NCI-H510A (cell line): ENCODE measurements at places on chromosomes 7 and 10.

GRCh38 chr10:76910184-76910962 is 727.2 kb downstream of the KCNMA1 start:
- DNase-seq: no peak

DNA sequence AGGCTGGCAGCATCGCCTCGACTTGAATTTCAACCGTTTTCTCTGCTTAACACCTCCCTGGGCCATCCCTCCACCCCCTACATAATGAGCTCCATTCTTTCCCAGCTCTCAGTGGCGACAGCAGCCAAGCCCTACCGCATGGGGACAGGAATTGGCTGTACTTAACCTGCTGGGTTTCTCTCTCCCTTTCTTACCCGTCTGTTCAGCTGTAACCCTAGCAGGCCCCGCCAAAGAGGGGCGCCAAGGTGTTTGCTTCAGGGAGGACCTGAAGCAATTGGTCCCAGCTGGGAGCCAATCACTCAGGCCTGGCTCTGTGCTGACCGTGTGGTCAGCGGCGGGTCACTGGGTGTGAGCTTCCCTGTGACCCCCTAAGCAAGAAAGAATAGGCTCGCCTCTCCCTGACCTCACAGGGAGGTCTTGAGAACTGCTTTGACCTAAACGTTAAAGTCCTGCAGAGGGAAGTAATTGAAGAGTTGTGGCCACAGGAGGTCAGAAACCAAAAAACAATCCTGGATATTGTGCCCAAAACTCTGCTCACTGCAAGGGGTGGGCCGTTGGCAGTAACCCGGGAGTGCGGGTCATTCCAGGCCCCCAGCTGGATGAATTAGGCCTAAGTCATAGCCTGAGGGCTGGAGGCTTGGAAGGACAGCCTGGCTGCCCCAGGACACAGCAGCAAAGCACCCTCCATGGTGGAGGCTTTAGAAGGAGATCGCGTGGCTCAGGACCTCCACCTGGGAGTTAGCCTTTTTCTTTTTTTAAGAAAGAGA is 114.6 kb downstream of the ITIH5 start:
- no peak for DNase-seq

DNA sequence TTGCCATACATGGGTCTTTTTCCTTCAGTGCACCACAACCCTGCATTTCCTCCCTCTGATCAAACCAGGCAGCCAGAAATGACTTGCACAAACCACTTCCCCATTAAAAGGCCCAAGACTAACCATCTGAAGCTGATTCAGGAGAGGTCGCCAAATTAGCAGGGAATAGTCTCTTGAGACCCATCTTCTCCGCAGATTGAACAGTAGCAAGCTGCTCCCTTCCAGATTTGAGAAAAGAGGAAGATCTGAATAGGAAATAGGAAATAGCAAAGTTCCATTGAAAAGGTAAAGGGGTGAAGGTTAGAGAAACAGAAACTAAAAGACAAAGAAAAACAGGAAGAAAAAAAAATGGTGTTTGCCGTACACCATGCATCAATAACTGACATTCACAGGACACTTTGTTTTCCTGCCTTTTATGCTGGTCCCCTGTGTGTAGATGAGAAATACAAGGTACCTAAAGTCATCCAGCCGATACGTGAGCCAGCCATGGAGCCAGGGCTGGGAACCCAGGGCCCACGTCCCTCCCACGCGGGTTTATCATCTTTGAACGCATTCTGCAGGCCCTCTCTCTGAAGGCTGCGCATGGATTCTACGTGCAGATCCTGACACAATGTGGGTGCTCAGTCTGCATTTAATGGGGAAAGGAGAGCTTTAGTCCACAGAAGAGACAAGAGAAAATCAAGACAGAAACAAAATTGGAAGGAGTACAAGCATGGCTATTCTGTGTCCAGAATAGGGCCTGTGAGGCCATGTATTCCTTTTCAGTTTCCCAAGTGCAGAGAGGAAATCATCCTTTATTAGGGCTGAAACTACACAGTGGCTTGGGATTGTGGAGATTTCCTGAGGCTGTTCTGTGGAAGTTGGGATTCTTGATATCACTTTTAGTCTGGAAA is 268.4 kb upstream of the NPVF start:
- DNase-seq: no peak

DNA sequence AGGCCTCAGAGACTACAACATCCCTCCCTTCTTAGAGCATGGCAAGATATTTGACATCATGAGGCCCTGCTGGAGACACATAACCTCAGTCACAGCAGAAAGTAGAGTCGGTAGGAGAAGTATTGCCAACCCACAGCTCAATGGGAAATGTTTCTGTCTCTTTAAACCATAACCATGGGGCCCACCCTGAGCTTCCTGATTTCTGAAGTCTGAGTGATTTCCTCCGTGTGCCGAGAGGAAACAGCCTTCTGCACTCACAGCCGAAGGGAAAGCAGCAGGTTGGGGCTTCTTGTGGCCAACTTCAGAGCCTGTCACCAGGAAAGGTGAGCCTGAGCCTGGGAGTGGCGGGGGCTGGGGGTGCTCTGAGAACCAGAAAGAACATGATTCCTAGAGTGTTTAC is at the start of gene GIMAP1:
Gene GIMAP1 (plus strand): TSS at position 246 of the 400 bp plus-strand sequence. CDS start 2,435 bp downstream, outside the sequence.
- DNase-seq: no peak

GRCh38 chr10:92790440-92790839 is 57.9 kb upstream of the EXOC6 start:
- no peak for DNase-seq

DNA sequence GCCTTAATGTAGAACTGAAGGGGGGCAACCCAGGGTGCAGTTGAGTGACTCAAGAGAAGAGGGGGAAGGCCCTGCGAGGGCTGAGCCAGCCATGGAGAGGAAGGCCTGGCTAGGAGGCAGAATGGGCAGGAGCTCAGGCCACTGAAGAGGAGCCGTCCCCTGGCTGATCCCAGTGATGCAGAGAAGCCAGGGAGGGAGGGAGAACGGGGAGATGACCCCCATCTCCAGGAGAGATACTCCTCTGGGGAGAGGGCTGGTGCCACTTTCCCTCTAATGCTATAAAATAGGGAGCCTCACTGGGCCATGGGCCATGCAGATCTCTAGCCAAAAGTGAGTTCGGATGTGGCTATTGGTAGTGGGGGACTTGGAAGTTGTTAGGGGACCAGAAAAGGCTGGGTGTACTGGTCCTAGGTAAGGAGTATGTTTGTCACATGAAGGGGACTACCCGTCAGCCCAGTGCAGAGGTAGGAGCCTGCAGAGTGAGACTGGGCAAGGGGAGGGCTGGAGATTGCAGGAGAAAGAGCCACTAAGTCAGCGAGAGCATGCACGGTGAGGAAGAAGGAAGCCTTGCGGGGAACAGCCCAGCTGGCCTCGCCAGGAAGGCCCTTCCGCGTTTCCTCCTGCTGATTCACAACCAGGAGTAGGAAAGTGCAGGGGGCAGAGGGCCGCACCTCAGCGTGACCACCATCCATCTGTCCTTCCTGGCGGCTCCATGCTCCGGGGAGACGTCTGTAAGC is 347.6 kb downstream of the TCERG1L start:
- DNase-seq: no peak

DNA sequence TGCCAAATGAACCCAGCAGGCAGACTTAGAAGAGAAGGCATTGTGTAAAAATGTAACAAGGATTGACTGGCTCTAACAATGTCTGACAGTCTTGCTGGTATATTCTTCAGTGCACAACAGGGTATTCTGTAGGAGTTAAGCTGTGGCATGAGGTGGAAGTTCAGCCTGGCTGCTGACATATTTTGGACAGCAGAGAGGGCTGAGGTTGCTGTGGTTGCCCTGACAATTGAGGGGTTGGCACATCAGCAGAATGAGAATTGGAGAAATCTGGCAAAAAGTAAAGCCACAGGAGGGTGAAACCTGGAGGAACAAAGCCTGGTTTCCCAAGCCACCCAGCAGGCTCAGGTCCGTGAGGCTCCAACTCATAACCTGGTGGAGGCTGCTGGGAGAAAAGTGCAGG is 220.2 kb downstream of the JAZF1 start:
- no peak for DNase-seq

DNA sequence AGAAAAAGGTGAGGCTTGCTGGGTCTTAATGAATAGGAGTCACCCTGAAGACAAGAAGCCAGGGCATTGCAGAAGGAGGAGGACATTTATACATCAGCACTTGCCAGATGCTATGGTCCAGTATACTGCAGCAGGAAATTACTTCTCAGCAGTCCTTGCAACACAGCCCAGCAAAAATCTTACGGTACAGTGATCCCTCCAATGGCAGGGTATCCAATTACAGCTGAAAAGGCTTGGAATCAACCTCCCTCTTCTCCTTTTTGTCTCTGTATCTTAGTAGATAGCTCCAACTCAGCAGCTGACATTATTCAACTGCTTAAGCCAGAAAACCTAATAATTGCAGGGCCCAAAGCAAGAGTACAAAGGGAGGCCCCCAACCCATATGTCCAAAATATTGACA is 128.3 kb upstream of the COBL start:
- DNase-seq: peak; percentile 13

GRCh38 chr10:25758041-25758457 is 176.0 kb upstream of the MYO3A start:
- DNase-seq: no peak

DNA sequence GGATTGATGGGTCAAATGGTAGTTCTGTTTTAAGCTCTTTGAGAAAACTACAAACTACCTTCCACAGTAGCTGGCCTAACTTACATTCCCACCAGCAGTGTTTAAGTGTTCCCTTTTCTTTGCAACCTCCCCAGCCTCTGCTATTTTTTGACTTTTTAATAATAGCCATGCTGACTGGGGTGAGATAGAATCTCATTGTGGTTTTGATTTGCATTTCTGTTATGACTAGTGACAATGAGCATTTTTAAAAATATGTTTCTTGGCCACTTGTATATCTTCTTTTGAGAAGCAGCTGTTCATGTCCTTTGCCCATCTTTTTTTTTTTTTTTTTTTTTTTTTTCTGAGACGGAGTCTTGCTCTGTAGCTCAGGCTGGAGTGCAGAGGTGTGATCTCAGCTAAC is 155.2 kb upstream of the BMPER start:
- no peak for DNase-seq

- DNase-seq: no peak
These were observed 30.2 kb downstream of the ALOX5 start for GRCh38 chr10:45404087-45404769.

GRCh38 chr10:72086466-72087391 is 1.6 kb downstream of the SPOCK2 start:
- DNase-seq: no peak

DNA sequence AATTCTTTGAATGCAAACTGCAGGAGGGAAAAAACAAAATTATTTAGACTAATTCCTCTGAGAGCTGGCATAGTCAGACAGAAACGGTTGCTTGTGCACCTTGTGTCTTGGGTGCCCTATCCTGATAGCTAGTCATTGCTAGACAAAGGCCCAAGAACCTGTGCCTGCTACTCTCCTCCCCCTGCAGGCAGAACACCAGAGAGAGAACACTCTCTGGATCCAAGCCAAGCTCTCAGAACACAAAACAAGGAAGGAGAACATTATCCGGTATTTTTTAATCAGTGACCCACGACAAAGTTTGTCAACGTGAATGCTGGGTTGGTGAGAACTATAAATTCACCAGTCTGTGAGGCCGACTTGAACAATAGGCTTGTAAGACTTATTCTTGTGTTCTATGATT is 18.8 kb upstream of the PPP1R9A start:
- DNase-seq: no peak

- DNase-seq: no peak
These were observed 52.6 kb downstream of the PTEN start for GRCh38 chr10:87915989-87916388.

DNA sequence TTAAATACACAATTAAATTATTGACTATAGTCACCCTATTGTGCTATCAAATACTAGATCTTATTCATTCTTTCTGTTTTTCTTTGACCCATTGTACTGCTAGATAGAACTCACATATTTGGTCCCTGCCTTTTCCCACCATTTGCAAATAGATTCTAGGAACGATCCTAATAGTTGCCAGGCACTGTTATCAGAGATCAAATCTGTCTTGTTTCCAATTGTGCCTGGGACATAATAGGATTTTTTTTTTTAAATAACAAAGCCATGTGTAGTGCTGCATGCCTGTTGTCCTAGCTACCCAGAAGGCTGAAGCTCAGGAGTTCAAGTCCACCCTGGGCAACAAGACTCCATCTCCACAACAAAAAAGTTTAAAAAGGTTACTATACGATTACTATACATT is 72.0 kb downstream of the C1GALT1 start:
- DNase-seq: no peak

DNA sequence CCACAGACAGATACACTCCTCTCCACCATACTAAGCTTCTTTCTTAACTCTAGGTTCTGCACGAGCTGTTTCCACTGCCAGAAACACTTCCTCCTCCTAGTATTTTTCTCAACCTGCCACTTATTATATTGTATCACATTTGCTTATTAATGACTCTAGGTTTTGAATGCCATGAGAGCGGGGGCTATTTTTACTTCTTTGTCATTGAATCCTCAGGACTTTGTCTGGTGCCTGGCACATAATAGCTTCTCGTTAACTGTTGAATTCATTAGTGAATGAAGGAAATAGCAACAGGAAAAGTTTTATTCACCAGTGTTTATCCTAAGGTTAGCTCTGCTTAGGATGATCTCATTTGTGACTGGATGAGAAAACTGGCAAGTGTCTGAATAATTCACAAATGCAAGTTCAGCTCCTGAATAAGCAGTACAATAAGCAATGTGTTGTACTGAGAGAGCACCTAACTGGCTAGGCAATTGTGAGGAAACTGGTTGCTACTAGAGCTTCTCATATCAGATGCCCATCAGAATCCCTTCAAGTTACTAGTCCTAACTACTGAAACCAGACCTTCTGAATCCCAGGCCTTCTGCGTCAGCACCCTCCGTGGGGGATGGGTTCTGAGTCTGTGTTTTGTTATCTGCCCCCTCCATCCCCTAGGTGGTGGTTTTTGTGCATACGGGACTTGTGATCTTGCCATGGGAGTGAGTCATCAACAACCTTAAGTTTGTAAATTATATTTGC is 92.7 kb downstream of the LSMEM1 start:
- no peak for DNase-seq

DNA sequence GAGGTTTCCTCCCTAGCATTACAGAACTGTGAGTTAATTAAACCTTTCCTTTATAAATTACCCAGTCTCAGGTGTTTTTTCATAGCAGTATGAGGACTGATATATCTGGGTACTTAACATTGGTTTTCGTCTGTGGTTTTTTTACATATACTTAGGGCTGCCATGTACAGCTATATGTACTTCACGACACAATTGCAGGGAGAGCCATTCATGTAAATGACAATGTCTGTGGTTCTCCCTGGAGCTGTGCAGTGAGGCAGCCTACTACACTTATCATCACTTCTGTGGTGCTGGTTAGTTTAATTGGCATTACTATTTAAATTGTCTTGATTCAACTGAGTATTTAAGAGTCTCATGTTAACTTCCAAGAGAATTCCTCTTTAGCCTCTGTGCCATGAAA is 40.7 kb downstream of the AVL9 start:
- no peak for DNase-seq

GRCh38 chr10:50618624-50619023 is 5.1 kb downstream of the SGMS1 start:
- DNase-seq: no peak

DNA sequence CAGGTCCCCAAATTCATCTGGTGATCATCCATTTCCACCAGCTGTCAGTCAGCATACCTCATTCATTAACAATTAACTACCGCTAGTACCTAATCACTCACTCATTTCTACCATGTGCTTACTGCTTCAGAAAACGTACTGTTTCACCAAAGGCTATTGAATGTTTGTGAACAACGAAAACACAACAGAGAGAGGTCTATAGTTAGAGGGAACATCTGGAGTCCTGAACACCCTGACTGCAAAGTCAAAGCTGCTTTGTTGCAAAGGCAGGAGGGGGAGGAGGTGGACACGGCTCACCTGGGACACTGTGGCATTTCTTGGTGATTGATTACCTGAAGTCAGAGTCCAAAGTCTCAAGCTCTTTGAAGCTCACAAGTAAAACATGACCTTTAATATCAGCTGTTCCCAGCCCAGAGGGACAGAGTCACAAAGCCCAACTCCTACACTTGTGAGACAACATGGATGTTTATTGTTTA is 342.3 kb upstream of the ADARB2 start:
- DNase-seq: no peak
